ENCODE measurements at places on chromosomes 7 and 10.

- no peak for DNase-seq
These were observed 56.8 kb upstream of the LANCL2 start for GRCh38 chr7:55308186-55308929.

DNA sequence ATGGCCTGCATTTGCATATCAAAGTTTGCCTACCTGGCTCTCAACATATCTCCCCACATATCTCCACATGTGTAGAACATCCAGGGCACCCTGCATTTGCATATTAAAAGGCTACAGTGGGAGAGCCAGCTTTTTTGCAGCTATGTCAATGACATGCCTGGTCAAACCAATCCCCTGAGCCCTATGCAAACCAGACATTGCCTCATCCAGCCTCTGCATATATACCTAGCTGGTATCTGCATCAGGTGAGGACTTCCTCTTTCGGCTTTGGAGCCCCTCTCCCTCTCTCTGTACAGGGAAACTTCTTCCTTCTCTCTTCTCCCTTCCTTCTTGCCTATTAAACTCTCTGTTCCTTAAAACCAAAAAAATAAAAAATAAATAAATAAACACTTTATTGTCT is 142.7 kb upstream of the STEAP4 start:
- no peak for DNase-seq

DNA sequence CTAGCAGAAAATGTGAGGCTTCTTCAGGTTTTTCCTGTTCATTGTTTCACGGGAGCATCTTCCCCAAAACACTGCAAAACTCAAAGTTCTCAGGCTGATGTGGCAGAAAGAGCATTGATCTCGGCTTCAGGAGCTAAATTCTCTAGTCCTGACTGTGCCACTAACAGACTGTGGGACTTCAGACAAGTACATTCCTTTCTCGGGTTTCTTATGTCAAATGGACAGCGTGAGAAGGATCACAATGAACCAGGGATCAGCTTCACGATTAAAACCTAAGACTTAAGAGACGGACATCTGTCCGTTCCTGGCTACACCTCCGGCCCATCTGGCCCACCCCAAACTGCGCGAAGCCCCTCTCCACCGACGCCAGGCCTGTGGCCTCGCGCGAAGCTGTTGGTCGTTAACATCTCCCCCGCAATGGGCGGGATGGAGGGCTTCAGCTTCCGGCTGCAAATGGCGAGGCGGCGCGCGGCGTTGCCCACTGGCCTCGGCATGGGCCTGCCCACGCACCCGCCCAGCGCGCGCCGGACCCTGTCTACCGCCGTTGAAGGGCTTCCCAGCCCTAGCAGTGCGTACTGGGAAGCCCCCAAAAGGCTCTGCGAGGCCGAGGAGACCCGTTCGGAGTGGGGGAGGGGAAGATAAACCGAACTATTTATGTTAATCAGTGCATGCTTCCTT is 549 bp upstream of the DDX50 start:
- DNase-seq: no peak

- DNase-seq: no peak
These were observed 32.0 kb upstream of the SLC35G1 start for GRCh38 chr10:93861825-93862224.

- no peak for DNase-seq
These were observed 233.5 kb downstream of the XPNPEP1 start for GRCh38 chr10:109689785-109690184.

- DNase-seq: no peak
These were observed 4.0 kb downstream of the BRAF start for GRCh38 chr7:140920745-140921144.

GRCh38 chr7:668139-668931 is 58.2 kb upstream of the DNAAF5 start:
- DNase-seq: no peak

DNA sequence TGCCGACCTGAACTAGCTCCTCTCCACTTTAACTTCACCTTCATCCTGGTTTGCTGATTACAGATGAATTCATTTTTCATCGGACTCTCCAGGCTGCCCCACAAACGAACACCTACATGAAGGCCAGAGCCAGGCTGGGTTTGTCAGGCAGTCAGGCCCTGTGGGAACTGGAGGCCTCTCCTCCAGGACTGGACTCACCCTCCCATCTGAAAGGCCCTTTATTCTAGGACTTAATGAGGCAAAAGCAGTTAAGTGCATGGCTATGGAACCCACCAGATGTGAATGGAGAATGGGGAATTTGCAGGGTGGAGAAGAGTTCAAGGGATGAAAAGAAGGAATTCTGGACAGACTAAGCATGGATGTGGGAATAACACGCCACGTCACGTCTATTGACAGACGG is 170.8 kb downstream of the ARHGAP12 start:
- no peak for DNase-seq

GRCh38 chr7:89223900-89224395 is 428.4 kb upstream of the TEX47 start:
- DNase-seq: no peak

DNA sequence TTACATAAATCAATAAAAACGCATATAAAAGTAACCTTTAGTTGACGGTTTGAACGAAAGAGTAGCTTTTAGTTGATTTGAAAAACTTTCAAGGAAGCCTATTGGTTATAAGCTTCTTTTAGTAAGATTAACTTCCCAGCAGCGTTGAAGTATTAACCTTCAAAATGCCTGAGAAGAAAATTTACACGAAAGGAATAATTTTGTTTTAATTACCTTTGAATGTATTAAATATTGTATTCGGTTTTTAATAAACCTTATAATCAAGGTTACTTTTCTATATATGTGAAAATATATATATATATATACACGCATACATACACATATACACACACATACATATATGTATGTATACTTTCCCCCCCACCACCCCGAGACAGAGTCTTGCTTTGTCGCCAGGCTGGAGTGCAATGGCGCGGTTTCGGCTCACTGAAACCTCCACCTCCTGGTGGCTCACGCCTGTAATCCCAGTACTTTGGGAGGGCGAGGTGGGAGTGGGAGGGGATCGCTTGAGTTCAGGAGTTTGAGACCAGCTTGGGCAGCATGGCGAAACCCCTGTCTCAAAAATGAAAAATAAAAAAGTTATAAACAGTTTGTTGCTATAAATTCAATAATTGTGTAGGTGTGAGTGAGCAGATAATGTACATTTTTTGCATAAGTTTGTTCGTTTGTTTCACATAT is 57.6 kb upstream of the EZH2 start:
- DNase-seq: peak; percentile 35

- DNase-seq: no peak
These were observed 492.4 kb upstream of the STEAP1 start for GRCh38 chr7:89661876-89662275.

DNA sequence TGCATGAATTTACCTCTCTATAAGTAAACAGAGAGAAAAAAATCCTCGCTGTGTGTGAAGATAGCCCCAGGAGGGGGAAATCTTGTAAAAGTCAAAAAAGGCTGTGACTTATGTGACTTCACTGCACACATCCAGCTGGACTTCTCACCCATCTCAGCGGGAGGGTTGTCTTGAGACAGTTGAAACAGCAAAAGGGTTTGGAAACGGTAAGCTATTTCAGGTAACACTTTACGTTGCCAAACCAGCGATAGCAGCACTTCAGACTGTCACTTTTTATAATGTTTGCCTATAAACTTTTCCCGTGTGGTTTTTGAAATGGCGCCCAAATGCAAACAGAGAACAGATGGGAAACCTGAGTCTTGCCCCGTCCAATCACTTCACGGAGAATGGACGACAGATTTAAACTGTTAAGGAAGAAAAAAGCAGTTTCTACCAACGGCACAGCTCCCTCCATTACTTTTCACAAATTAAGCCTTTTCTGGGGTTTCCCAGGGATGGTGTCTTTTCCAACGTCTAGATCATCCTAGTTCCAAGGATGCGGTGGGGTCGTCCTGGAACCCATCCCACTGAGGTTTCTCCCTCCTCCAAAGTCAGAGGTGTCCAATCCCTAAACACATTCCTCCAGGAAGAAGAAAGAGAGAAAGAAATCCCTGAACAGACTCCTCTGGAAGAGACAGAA is 25.2 kb downstream of the FGFR2 start:
- DNase-seq: no peak

DNA sequence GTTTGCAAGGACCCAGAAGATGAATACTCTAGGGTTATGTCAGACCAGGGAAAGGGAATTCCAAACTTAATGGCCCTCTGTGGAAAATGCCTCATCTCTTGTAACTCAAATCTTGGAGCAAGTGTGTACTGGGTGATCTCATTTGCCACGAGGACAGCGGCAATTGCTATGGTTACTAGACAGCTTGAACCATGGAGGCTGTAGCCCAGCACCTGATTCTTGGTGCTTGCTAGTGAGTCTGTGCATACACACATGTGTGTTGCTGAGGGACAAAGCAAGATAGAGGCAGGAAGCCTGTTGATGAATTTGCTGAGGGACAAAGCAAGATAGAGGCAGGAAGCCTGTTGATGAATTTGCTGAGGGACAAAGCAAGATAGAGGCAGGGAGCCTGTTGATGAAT is 58.6 kb upstream of the FEZF1 start:
- DNase-seq: no peak

- DNase-seq: no peak
These were observed 629.3 kb upstream of the NRP1 start for GRCh38 chr10:33963729-33964128.

GRCh38 chr7:50807026-50807730 is 24.5 kb upstream of the GRB10 start:
- DNase-seq: no peak

DNA sequence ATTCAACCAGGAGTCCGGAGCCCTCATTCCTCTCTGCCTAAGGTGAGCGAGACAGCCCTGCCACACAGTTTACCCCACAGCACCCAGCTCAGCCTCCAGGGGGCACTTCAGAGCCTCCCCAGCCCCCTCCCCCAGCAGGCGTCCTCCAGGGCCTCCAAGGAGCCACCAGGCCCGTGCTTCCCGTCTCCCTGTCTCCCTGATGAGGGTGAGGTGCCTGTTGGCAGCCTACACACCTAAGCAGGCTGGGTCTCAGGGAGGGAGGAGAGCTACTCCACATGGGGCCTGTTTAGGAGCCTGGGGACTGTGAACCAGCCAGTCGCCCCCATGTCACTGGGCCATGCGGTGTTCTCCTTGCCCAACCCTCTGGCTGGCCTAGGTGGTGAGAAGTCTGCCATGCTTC is 28.9 kb upstream of the TRIM8 start:
- no peak for DNase-seq

All from stimulated activated CD4-positive, alpha-beta T cell treated with anti-CD3 and anti-CD28 coated beads, Interleukin-1b, Interleukin-23, amount 100 ng/mL, for 24 hours (primary cell).